ENCODE measurements at places on chromosomes 1 and 21.

GRCh38 chr1:99944192-99944591, 25.6 kb upstream of the SLC35A3 start:
- no peak for DNase-seq

GRCh38 chr21:23690316-23690715, 1917.0 kb downstream of the MRPL39 start:
- no peak for DNase-seq

GRCh38 chr1:40411843-40412242, 38.3 kb downstream of the SMAP2 start:
- DNase-seq = no peak

- DNase-seq = peak; percentile 62
These were observed 1.6 kb downstream of the ELK4 start for GRCh38 chr1:205630241-205630640.

DNA sequence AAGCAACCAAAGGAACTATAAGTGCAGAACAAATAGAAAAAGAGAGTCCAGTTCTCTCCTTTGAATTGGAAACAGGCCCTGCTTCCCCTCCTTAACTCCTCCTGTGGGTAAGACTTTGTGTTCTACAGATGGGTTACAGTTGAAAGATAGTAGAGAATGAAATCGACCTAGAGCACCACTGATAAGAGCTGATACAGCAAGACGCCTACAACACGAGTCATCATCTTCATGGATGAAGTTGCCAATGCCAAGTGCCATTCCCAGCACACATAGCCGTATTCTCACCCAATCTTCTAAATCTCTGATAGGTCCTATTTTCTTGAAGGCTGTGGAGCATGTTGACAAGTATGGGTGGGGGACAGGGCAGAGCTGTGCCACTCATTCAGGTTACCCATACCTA, 99.8 kb upstream of the CAMK1G start:
- no peak for DNase-seq

DNA sequence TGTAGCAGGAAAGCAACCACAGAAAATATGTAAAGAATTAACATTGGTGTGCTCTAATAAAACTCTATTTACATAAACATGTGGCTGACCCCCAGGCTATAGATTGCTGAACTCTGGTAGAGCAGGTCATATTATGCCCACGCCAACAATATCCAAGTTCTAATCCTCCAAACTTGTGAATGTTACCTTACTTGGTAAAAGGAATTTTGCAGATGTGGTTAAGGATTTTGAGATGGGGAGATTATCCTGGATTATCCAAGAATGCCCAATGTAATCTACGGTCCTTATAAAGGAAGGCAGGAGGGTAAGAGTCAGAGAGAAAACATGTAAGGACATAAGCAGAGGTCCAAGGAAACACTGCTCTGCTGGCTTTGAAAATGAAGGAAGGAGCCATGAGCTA, 201.0 kb downstream of the USH2A start:
- no peak for DNase-seq

GRCh38 chr21:45162115-45162514, 87.7 kb downstream of the ADARB1 start:
- DNase-seq = no peak

DNA sequence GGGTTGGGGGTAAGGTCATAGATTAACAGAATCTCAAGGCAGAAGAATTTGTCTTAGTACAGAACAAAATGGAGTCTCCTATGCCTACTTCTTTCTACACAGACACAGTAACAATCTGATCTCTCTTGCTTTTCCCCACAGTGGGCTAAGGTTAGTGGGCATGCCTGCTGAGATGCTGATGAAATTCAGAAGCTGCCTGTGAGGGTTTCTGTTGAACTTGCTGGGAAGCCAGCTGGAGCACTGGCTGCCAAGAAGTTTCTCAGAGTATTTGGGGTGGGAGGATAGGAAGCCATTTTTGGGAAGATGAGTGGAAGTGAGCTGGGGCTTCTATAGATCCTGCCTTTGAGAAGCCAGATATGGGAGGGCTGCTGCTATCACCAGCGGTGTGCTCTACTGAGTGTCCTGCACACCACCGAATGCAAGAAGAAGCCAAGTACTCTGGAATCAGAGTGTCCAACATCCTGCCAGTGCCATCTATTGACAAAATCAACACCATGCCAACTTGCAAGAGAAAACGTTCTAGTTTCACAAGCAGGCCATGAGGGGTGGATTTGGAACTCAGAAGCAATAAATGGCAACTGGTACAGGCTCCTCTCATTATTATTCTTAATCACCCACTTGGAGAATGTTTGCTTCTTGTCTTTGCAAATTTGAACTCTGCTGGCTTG, 102.7 kb downstream of the PTPRU start:
- no peak for DNase-seq

- peak; percentile 91 for DNase-seq
These were observed 4.3 kb downstream of the MAN1A2 start for GRCh38 chr1:117371441-117372151.

DNA sequence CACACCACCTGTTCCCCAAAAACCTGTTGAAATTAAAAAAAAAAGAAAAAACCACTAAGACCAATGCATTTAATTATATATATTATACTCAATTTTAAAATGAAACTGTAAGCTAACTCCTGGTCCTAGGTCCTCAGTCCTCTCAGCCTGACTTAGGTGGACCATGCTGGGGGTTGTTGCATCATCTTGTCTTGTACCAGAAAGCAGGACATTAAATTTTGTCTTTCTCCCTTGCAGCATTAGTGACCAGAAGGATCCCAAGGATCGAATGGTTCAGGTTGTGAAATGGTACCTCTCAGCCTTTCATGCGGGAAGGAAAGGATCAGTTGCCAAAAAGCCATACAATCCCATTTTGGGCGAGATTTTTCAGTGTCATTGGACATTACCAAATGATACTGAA, 97.6 kb downstream of the NRDC start:
- DNase-seq = no peak

GRCh38 chr1:67897270-67897949, 64.1 kb upstream of the GNG12 start:
- peak; percentile 86 for DNase-seq

GRCh38 chr1:32411261-32411660, 17.0 kb upstream of the BSDC1 start:
- DNase-seq = no peak

DNA sequence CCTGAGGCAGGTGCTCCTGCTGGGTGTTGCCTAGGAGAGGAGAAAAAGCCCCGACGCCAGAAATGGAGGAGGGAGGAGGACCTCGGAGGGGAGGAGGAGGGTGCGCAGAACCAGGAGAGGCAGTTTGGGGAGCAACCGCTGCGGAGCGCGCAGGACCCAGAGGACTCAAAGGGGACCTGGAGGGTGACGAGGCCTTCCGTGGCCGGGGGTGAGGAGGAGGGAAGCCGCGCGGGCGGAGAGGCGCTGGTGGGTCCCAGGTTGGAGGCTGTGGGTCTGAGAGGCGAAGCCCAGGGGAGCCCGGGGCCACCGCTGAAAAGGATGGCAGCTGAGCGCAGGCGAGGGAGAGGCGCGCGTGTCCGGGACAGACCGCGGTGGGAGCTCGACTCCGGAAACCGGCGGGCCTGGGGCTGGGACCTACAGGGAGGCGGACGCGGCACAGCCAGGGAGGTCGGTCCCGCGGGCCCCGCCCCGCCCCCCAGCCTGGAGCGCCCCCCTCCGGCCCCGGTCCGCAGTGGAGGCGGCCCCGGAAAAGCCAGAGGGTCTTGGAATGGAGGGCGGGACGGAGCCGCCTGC, 15.1 kb downstream of the RNF223 start:
- no peak for DNase-seq

DNA sequence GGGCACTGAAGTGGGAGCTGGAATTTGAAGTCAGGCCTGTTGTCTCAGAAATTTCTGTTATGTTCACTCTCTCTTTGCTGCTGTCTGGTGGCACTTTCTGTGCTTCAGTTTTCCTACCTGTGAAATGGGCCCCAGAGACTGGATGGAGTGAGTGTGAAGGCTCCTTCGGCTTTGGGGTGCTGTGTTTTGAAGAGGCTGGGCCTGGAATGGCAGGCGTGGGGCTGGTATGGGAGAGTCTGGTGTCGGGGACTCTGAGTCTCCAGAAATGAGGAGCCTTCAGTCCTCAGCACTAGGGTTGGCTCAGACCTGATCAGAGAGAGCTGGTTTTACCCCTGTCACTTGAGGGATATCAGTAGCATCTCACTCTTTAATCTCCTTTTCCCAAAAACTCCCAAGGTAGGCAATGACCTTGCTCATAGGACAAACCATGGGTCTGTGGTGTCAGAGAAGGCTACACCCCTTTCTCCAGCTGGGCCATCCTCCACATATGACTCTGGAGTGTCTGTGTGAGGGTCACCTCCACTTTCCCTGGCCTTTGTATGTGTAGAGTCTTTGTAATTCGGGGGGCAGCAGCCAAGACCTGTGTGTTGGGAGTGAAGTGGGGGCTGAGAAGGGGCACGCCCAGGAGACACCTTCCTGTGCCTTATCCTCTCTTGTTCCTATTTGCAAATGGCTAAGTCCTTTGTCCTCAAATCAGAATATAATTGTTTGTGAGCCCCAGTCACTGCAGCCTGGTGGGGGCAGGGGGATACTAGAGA, 279.9 kb downstream of the PTPRU start:
- DNase-seq = no peak

DNA sequence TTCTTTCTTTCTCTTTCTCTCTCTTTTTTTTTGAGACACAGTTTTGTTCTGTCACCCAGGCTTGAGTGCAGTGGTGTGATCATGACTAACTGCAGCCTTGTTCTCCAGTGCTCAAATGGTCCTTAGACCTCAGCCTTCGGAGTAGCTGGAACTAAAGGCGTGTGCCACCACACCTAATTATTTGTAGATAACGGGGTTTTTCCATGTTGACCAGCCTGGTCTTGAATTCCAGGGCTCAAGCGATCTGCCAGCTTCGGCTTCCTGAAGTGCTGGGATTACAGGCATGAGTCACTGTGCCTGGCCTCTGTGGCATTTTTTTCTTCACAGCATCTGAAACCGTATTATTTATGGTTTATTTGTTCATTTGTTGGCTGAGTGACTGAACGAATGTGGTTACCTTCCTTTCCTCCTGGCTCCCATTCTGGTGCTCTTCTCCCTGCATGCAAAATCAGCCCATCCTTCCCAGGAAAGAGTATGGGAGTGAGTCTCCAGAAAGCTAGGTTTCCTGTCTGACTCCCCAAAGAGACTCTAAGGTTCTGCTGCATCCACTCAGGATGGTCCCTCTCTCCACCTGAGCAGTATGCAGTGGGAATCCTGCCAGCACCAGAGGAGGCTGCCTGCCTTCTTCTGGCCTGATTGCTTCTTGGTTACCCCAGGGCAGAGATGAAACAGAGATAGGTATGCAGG, 155.0 kb upstream of the BEND5 start:
- DNase-seq = peak; percentile 6

DNA sequence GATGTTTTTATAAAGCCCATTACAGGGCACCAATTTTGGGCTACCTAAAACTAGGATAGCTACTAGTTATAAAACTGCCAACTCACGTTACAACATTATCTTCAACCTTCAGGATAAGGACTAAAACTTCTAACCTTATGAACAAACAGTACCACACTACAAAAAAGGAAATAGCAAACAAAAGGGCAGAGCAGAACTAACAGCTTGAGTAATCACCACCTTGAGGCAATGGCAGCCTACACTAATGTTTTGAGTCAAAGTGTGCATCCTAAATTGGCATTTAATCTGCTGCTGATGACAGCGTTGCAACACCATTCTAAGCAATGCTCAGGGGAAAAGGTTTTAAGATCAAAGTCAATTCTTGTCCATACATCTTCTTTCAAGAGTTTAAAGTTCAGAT, 27.2 kb downstream of the PTP4A2 start:
- no peak for DNase-seq

- peak; percentile 39 for DNase-seq
These were observed 775 bp upstream of the TMEM63A start for GRCh38 chr1:225882694-225883615.

DNA sequence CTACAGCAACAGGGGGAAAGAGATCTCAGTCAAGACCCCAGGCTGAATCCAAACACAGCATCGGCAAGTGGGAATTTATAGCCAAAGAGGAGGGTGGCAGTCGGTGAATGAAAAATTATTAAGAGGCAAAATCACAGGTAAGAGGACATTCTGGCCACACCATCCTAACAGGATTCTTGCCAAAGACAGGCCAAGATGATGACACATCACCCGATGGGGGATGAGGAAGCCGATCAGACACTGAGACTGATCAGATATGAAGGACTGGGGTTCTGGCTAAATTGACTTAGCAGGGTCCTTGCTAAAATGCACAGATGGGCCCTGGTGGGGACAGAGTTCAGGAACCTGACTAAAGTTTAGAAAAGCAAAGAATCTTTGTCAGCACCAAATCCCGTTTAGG, 402.2 kb downstream of the SMYD3 start:
- peak; percentile 20 for DNase-seq

GRCh38 chr21:25396135-25396711, 211.1 kb downstream of the MRPL39 start:
- DNase-seq = no peak

DNA sequence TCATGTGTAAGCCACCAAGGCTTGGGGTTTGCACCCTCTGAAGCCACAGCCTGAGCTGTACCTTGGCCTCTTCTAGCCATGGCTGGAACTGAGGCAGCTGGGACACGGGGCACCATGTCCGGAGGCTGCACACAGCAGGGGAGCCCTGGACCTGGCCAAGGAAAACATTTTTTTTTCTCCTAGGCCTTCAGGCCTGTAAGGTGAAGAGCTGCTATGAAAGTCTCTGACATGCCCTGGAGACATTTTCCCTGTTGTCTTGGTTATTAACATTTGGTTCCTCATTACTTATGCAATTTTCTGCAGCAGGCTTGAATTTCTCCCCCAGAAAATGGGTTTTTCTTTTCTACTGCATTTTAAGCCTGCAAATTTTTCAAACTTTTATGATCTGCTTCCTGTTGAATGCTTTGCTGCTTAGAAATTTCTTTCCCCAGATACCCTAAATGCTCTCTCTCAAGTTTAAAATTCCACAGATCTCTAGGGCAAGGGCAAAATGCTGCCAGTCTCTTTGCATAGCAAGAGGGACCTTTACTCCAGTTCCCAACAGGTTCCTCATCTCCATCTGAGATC, 295.8 kb downstream of the LTN1 start:
- peak; percentile 11 for DNase-seq

DNA sequence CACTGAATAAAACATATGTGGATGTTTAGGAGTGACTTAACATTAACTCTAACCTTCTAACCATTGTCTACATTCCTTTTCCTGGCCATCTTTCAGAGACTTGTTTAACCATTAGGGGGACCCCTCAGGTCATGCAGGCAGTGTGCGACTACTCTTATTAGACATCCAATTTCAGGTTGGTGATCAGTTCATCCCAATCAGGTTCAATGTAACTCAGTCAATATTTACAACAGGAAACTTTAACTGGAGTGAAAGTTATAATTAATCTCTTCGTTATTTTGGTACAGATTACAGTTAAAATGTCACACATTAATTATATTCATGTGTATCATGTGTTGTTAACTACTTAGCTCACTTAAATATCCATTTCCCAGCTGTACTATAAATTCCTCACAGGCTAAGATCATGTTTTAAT, 68.8 kb upstream of the RGS1 start:
- peak; percentile 84 for DNase-seq

Measured in choroid plexus epithelial cell (primary cell).